ENCODE measurements at places on chromosomes 7 and 10.
A peak's percentile ranks its signal among the peaks of the same experiment; 100 is the strongest.

DNA sequence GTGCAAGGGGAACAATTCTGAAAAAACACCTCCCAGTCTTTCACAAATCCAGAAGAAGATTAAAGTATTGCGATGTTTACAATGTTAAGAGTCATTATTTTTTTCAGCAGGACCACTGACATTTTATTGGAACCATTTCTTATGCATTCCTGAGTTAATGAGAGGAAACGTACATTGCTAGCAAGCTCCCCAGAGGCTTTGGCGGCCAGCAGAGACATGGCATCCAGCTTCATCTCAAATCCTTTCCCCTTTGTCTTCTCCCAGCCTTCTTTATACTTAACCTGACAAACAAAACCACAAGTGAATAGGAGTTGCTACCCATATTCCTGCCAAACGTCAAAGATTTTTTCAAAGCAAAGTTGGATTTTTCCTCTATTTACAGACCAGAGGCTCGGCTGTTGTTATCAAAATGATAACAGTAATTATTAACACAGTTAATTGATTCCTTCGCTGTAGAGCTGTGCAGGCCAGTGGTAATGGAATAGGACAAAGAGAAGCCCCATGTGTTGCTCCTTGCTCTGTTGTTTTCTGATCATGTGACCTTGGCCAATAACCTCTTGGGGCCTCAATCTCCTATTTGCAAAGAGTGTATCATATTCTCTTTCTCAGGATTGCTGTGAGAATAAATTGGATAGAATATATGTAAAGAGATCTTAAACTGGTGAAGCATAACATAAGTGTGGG lies 32.0 kb downstream of the NRAP start:
- DNase-seq, result no peak

DNA sequence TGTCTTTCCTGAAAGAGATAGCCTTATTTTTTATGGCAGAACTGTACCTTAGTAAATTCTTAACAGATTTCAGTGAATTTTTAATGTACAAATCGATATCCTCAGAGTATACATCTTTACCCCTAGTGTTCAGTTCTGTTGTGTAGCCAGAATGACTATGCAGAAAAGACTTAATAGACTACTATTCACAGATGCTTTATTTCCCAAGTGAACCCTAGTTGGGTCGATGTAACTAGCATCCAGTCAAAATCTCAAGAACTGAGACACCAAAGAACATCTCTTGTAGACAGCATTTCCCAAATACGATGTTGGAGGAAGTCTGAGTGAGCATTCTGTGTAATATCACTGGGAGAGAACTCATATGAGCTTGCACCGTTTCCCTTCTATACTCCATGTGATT lies 1.5 kb downstream of the AKR1C3 start:
- no peak for DNase-seq

GRCh38 chr7:145009876-145010275 lies 174.0 kb upstream of the TPK1 start:
- DNase-seq, result no peak

GRCh38 chr7:157909370-157909769 lies 572.6 kb downstream of the DNAJB6 start:
- DNase-seq, result no peak

GRCh38 chr10:14380746-14381145 lies 50.0 kb upstream of the FRMD4A start:
- DNase-seq, result no peak

DNA sequence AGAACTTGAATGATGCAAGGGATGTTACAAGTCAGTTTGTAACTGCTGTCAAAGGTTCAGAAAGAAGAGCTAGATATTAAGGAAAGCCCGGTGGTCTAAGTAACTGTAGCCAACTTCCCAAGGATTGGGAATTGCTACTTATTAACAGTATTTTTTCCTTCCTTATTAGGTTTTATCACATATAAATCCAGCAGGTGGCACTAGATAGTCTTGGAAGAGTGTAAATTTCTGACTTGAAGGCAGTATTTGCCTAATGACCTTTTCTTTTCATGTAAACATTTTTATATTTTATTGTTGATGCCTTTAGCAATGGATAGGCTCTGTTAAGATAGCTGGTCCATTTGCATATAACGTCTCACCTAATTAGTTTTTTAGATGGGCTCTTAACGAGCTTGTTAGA lies 51.2 kb downstream of the ANLN start:
- DNase-seq, result no peak

- DNase-seq, result peak; percentile 71
Observed at GRCh38 chr7:27576360-27576944, 86.2 kb downstream of the HIBADH start.

DNA sequence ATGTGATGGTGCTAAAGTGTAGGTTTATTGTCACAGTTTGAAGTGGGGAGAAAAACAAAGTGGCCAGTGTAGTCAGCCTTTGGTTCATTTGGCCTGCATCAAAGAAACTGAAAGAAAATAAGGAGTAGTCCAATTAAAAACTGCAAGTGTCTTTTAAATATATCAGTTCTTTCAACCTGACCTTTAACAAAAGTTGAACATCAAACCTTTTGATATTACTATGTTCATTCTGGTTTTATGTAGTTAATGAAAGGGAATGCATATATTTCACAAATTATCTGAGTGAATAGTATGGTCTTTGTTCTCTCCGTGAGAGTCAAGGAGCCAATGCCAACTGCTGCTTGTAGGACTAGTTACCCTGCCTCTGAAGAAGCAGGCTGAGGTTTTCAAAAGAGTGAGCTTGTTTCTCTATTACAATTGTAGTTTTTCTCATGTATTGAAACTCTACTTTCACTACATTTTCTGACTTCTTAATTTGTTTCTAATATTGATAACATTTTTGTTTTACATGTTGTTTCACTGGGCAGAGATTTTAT lies 1160.8 kb upstream of the LRRTM3 start:
- no peak for DNase-seq

- DNase-seq, result no peak
Observed at GRCh38 chr10:33945051-33945450, 610.6 kb upstream of the NRP1 start.

DNA sequence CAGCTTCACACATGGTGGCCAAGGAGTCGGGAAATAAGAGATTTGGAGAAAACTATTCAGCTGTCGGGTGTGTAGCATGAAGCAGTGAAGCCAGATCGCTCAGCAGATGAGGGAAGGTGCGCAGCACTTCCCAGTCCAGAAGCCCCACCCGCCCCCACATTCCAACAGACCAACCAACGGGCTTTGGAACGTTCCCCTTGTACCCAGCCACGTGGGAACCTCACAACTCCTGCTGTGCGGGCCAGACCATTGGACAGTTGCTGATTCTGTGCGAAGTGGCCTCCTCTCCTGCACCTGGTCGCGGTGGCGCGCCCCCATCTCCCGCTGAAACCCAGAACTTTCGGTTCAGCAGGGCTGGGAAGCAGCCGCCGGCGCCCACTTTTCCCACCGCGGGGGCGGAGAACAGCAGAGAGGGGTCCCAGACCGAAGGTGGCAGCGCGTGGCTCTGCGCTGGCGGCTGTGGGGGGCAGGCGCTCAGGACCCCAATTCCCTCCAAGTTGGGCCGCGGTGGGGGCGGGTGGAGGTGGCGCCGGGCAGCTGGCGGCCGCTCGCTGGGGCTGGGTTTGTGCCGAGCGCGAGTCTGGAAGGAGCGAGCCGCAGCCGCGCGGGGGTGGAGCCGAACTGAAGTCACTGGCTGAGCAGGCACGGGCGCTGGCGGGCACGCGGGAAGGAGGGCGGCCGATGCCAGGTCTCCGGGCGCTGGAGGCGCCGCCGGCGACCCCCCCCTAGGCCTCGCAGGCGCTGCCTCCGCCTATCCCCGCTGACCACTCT lies 1301.5 kb upstream of the SORCS1 start:
- DNase-seq, result no peak
